Left cardiac atrium (tissue), 4 donors: ENCODE measurements at places on chromosomes 2 and 18. TPM values are rescaled to one million over a fixed set of nuclear protein-coding genes. Genes with fewer than 3 reads are reported as not detected.

- peak; percentile 62 for DNase-seq
Observed at GRCh38 chr2:238256594-238257104, 16.8 kb upstream of the HES6 start.

DNA sequence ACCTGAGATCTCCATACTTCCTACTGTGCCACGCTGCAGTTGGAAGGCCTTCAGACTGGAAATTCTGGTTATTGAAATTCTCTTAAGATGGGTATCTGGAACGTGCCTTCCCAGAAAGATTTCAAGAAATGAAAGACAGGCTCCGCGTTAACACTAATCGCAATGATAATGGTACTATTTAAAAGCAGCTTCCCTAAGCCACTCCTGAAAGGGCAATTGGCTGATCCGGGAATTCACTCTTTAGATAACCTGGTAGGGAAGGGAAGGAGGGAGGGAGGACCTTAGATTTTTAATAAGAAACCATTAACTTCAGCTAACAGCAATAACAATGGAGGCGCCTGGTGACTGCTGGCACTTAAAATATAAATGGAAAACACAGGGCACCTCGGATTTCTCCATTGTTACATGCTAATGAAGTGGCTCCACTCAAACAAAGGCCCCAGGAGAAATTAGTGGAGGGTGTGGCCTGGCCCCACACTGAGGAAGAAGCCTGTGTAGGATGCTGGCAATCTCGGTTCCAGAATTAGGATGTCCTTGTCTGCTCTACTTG, 22.5 kb upstream of the MTA3 start:
- DNase-seq, result no peak

DNA sequence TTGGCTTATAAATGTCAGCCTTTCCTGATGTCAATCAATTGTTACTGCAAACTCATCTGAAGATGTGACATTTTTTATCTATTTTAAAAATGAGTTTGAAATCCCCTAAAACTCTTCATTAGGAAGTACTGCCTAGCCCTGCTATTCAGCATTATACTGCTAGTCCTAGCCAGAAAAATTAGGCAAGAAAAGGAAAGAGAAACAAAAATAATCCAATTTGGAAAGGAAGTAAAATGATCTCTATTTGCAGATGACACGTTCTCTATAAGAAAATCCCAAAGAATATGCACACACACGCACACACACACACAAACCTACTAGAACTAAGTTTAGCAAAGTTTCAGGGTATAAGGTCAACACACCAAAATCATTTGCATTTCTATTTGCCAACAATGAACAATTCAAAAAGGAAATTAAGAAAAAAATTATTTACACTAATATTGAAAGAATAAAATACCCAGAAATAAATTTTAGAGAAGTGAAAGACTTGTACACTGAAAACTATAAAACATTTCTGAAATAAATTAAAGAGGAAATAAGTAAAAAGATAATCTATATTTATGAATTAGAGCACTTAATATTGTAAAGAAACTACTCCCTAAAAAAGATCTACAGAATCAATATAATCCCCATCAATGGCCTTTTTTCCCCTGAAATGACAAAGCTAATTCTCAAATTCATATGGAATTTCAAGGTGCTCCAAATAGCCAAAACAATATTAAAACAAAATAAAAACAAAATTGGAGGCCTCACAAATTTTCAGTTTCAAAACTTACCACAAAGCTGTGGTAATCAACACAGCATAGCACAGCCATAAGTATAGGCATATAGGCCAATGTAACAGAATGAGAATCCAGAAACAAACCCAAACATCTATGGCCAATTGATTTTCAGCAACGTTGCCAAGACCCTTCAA, 433.7 kb upstream of the TRIB2 start:
- DNase-seq, result no peak

Gene CCDC178
- 1.4 TPM for total RNA-seq

Gene HOXD9
- total RNA-seq, result 0.27 TPM

Gene PRPF40A
- total RNA-seq, result 36.7 TPM
